ENCODE measurements at places on chromosomes 7 and 10.

- no peak for DNase-seq
Measured at GRCh38 chr10:17713758-17714157, 38.2 kb upstream of the TMEM236 start.

GRCh38 chr7:16961641-16962040 lies 79.9 kb upstream of the AGR3 start:
- DNase-seq = peak; percentile 44

- DNase-seq = no peak
Measured at GRCh38 chr10:60427709-60428386, 38.2 kb upstream of the ANK3 start.

GRCh38 chr10:36007369-36007768 lies 365.3 kb upstream of the FZD8 start:
- no peak for DNase-seq

GRCh38 chr7:73721377-73721817 lies 1.9 kb upstream of the STX1A start:
- no peak for DNase-seq

GRCh38 chr10:93760490-93760889 lies 2.8 kb downstream of the LGI1 start:
- DNase-seq = no peak

DNA sequence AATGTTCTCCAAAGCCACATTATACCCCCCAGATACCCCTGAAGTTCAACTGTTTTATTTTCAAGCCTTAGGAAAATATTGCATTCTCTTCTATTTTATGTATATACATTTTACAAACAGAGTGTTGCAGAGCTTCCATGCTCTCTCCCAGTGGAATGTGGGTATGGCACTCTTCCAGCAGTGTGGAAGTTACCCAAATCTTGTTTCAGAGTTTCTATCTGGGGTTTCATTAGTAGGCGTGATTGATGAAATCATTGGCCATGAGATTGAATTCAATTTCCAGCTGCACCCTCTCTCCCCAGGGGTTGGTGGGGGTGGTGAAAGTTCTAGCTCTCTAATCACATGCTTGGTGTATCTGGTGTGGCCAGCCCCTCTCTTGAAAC lies 350.4 kb downstream of the RPS24 start:
- peak; percentile 55 for DNase-seq

GRCh38 chr7:24836084-24836483 lies 78.8 kb upstream of the GSDME start:
- DNase-seq = no peak

- DNase-seq = no peak
Measured at GRCh38 chr10:93417921-93418320, 64.2 kb downstream of the MYOF start.

DNA sequence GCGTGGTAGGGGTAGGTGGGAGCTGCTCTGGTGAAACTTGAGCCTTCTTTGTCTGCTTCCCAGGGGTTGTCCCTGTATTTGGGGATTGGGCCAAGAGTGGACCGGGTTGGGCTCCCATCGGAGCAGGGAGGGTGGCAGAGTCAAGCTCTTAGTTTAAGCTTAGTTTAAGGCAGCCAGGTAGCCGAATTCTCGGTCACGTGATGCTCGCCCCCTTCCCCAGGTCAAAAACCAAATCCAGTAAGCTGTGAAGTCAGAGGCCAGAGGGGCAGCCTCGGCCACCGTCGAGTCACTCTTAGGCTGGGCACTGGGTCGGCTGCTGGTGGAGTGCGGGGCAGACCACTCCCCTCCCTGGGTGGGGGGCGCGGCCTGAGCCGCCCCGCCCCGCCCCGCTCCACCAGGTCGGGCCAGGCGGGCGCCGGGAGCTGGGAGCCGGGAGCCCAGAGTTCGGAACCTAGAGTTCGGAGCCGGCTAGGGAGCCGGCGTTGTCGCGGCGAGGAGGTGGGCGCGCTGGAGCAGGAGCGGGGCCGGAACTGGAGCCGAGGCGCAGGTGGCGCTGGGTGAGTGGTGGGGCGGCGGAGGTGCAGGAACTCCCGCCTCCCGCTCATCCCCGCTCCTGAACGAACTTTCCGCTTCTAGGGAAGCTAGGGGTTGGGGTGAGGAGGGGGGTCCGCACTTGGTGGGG lies 2.8 kb upstream of the LZTS2 start:
- DNase-seq = no peak

GRCh38 chr10:102065561-102066398 lies 631 bp downstream of the HPS6 start:
- no peak for DNase-seq

DNA sequence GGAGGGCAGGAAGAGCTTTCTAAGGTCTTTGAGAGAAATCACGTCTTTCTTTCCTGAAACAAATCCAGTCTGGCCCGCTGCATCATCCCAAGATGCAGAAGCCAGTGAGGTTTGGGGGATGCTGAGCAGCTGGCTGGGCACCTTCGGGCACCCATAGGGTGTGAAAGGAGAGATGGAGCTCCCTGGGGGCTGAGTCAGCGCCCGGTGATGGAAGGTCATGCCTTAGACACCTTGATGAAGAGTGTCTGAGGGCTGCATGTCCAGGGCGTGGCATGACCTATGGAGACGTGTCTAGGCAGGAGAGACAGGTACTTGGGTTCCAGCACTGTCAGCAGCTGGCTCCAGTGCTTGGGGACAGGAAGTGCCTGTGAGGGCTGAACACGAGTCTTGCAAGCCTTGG lies 88.3 kb downstream of the GOLGA7B start:
- DNase-seq = no peak

GRCh38 chr10:30155401-30155800 lies 96.0 kb upstream of the JCAD start:
- DNase-seq = peak; percentile 34

DNA sequence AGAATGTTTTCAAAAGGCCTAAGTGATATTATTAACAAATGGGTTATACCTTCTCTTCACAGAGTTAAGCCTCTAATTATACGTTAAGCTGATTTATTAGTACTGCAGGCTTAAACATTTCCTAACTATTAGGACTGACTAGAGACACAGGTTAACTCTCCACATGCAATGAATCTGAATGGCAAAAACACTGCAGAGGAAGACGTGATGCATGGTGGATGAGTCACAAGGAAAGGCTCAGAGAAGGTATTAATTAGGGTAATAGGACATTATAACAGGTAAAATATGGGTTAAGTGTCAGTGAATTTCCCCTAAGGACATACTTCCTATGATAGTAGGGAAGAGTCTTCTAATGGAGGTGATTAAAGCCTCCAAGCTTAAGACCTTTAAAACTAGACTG lies 24.7 kb upstream of the SEM1 start:
- no peak for DNase-seq

GRCh38 chr10:125038637-125039036 lies 96.7 kb downstream of the ZRANB1 start:
- DNase-seq = no peak

DNA sequence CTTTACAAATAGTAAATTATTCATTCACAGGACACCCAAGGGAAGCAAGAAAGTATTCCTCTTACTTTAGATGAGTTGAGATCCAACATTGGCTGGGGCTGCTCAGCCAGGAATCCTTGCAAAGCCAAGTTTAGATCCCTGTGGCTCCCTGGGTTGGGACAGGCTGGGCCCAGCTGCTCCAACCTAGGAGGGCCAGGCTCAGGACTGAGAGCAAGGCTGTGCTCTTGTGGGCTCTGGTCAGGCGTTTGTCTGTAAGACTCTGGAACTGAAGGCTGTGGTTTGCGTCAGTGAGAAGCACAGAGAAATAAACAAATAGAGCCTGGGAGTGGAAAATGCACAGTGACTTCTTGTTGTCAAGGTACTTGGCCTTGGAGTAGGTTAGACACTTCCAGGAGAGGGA lies 53.2 kb upstream of the TMEM273 start:
- DNase-seq = no peak

GRCh38 chr10:118520116-118520742 lies 75.2 kb downstream of the PRLHR start:
- DNase-seq = no peak

DNA sequence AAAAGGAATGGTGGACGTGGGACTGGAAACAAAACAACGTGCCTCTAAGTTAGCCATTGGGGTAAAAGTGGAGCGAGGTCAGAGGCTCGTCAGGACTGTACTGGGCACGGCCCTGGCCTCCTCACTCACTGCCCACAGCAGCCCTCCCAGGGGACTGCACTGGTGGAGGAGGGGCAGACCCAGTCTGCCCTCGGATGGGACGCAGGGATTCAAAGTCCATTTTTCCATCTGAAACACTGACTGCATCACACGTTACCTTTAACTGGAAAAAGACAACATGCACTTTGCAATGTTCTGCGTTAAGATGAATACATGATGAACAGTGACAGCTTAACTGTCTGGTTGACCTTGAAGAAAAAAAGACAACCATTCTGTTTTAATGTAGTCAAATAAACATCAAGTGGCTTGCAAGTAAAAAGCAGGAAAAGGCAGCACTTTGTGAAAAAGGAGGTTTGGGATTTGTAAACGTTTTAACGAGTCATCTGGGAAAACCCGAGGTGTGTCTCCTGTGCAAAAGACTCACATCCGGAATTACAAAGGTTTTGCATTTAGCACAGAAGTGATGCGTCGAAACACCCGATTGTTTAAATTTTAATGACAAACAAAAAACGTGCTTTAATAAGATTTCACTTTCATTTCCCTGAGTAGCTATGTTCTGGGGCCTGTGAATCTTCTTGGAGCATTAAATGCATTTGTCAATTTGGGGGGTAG lies 18.8 kb downstream of the KLF6 start:
- DNase-seq = no peak

DNA sequence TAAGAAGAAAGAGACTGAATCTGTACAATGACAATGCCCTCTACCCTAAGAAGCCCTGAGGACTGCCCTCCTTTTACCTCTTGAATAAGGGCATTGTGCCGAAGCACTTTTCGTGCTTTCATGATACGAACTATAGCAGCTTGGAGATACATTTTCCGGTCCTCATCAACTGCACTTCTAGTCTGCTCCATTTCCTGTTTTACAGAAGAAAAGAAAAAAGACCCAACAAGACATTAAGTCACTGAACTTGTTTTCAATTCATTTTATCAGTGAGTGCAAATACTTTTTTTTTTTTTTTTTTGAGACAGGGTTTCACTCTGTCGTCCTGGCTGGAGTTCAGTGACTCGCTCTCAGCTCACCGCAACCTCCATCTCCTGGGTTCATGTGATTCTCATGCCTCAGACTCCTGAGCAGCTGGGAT lies 78.4 kb downstream of the CUL2 start:
- peak; percentile 40 for DNase-seq

DNA sequence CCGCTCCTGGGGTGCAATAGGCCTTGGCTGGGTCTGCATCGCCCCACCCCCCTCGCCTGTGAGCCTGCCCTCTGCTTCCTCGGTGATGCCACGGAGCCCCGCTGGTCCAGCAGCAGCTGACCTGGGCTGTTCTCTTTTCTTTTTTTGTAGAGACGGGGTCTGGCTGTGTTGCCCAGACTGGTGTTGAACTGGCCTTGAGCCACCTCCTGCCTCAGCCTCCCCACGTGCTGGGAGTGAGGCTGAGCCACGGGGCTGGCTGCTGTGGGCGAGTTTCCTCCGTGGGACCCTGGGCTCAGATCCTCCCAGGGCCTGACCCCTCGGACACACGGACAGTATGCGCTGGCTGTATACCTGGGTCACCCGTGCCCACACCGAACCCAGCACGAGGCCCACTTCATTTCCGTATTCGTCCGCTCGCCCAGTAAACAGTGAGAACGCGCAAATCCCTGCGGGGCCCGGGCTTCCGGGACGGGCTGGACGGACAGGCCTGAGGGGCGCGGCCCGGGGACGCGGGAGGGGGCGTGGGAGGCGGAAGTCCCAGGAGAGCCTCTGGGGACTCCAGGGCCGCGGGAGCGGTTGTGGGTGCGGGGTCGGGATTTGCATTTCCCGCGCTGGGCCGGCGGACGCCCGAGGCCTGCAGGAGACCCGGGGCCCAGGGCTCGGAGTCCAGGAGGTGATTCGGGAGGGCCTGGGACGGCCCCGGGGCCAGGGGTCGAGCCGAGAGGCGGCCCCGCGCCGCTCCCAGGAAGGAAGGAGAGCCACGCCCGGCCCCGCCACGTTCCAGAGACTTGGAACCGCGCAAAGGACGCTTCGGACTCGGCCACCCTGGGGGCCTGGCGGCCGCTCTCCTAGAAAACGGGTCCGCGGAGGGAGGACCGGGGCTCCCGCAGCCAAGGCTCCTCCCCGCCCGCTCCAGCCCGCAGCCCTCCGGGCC lies 57.7 kb upstream of the DNAJB6 start:
- DNase-seq = no peak

DNA sequence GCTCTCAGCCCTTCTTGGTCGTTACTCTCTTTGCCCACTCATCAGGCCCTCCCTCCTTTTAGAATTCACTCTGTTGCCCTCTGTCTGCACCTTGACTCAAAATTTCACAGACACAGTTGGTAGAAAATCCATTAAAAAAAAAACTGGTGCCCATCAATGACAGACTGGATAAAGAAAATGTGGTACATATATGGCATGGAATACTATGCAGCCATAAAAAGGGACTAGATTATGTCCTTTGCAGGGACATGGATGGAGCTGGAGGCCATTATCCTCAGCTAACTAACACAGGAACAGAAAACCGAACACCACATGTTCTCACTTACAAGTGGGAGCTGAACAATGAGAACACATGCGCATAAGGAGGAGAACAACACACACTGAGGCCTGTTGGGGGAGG lies 115.7 kb downstream of the PARP12 start:
- no peak for DNase-seq

- peak; percentile 81 for DNase-seq
Measured at GRCh38 chr7:68720697-68721096, 877.6 kb upstream of the AUTS2 start.

- peak; percentile 11 for DNase-seq
Measured at GRCh38 chr10:80405626-80406025, 2.7 kb upstream of the PRXL2A start.

All from fibroblast of upper back skin (primary cell).